ENCODE measurements at places on chromosomes 4 and X. TPM values are rescaled to one million over a fixed set of nuclear protein-coding genes. Genes with fewer than 3 reads are reported as not detected.
A peak's percentile ranks its signal among the peaks of the same experiment; 100 is the strongest.

- peak; percentile 86 for DNase-seq
Measured at GRCh38 chrX:49071877-49072711, 1.7 kb downstream of the PRAF2 start.

DNA sequence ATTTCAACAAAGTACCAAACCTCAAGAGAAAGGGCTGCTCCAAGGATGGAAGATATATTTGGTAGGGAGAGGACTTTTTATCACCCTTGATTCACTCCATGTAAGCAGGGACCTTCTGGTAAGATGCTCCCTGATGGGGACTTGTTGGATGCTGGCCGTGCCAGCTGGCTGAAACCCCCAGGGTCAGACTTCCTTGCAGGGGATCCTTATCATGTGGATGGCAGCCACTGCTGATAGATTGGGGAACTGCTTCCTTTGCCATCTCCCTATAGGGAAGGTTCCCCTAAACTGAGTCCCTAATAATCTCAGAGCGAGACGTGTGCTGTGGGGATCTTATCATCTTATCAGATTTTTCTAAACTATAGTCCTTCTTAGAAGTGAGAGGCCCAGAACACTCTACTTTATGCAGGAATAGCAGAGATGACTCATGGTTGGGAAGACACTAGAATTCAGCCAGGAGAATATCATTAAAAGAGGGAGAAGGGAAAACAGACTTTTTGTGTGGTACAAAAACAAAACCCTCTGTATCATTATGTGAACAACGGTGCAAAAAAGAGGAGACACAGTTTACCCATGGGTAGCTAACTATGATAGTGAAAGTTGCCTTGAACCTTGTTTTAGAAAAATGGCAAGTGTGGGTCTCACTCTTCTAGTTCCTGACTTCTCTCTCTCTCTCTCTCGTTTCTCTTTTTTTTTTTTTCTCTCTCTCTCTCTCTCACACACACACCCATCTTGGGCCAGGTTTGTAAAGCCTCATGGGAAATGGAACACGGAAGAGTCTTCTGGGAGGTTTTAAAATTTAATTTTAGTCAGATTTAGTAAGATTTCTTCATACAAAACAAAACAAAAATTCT is 16.1 kb downstream of the RHOH start:
- DNase-seq: no peak

DNA sequence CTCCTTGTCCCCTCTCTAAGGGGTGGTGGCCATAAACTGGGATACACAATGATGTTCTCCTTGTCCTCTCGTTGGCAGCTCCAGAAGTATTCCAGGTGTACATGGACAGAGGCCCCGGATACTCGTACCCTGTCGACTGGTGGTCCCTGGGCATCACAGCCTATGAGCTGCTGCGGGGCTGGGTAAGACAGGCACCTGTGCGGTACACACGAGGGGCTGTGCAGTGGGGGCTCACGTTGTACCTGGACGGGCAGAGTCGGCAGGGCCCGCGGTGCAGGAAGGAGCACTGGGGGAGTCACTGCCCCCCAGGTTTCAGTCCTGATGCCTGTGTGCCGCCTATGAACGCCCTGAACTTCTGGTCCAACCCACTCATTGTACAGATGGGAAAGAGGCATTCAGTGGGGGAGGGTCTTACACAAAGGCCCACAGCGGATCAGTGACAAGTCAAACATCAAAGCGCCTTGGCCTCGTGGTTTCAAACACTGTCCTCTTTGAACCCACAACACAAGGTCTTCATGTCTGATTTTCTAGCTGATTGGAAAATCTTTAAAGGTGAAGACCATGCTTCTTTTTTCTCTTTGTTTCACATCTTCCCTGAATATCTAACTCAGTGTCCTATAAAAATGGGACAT is 261.6 kb downstream of the EVC2 start:
- DNase-seq: no peak

GRCh38 chr4:122602277-122603142 is 18.4 kb downstream of the IL21 start:
- DNase-seq: no peak

DNA sequence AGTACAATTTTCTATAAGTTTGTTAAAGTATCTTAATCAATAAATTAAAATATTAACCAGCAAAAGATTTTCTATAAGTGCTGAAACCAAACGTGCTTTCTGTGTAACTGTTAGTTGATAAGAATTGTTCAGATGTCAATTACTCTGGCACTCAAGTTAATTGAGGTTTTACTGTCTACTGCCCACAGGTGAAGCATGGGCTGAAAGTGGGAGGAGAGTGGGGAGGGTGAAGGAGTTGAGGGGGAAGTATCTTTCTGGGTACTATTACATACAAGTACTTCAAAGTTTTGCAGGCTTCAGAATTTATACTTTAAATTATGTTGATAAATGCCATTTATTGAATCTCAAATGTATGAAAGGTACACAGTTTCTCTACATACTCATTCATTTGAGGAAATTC is 19.1 kb upstream of the CXCL3 start:
- no peak for DNase-seq

The EBP gene
- total RNA-seq: 16.9 TPM

GRCh38 chrX:19698122-19698521 is 182.8 kb upstream of the MAP3K15 start:
- no peak for DNase-seq

- no peak for DNase-seq
Measured at GRCh38 chr4:16729336-16729735, 169.1 kb downstream of the LDB2 start.

DNA sequence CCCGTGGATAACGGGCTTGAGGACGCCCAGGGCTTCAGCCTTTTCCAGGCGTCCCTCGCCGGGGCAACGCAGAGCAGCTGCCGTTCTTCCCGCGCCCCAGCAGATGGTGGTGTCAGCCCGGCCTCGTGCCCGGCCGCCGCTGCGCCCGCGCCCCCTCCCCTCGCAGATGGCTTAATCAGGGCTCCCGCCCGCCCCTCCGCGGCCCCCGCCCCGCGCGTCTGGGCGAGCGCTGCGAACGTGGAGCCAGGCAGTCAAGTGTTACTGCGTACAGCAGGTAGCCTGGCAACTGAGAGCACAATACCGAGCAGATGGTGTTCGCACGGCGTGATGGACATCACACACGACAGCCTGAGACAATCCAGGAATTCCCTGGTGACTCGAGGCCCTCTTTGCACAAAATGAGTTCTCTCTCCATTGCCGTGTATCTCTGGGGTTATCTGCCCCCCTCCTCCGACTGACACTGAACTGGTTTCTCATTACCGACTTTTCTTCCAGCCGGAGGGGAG is 69.3 kb downstream of the MGST2 start:
- peak; percentile 93 for DNase-seq

GRCh38 chr4:119221412-119221811 is 8.9 kb downstream of the USP53 start:
- DNase-seq: no peak

The UBA6 gene
- total RNA-seq: 62.7 TPM

- DNase-seq: no peak
Measured at GRCh38 chrX:153593811-153594500, 5.0 kb downstream of the CCNQ start.

DNA sequence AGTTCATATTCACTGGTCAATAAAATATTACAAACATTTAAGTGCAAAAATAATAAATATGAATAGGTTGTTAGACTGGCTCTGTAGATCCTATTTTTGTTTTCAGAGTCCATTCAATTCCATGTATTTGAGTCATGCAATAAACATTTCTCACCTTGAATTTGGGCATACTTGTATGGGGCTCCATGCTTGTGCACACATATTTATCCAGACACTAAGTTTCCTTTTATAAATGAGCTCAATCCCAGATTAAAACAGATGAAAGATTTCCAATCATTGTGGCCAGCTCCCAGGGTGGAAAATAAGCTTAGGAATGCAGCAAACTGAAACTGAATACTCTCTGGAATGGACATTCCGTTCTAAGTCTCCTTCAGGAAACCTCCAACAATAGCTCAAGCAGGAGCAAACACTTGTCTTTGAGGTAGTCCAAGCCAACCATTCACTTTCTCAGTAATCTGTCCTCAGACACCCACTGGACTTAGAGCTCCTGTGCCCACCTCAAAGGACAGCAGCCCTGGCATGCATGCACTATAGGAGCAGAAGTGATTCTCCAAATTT is 16.4 kb downstream of the DMD start:
- DNase-seq: no peak

The GLUD2 gene
- 7.2 TPM for total RNA-seq

The SH2D1A gene
- 1.2 TPM for total RNA-seq

The CLGN gene
- 2.1 TPM for total RNA-seq

Measured in sciatic nerve (tissue), 2 donors.